Mesenteric fat pad (tissue), 1 donor: ENCODE measurements at places on chromosomes 3 and 15. TPM values are rescaled to one million over a fixed set of nuclear protein-coding genes. Genes with fewer than 3 reads are reported as not detected.

DNA sequence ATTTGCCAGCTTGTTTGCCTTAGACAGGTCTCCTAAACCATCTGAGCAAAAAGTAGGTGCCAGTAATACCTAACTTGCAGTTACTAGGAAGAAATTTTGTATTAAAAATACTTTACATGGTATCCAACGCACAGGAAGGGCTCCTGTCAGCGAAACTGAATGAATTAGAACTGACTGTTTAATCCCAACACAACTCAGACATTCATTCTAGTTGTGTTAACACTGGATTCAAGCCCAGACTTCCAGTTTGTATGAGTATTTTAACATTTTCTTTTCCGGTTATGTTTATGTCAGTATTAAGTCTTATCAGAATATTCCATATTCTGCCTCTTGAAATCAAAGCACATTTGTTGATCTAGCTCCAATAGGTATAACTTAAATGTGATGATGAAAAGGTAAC, 82.0 kb upstream of the SOX2 start:
- DNase-seq: no peak

- DNase-seq: no peak
These were observed 337.3 kb upstream of the TBC1D5 start for GRCh38 chr3:18079739-18080138.

GRCh38 chr3:38122712-38123290, 14.1 kb downstream of the ACAA1 start:
- peak; percentile 62 for DNase-seq

- DNase-seq: no peak
These were observed 239.0 kb upstream of the TRIM42 start for GRCh38 chr3:140438736-140439470.

GRCh38 chr15:48781017-48781416, 29.9 kb downstream of the CEP152 start:
- DNase-seq: no peak

- no peak for DNase-seq
These were observed 313.4 kb upstream of the DNAJC19 start for GRCh38 chr3:181302960-181303359.

GBE1 gene
- total RNA-seq: 152 TPM

PARP6 gene
- 61.3 TPM for total RNA-seq

GOLGA8G gene
- total RNA-seq: not detected

BSN gene
- 0.16 TPM for total RNA-seq

AADAC gene
- 0.93 TPM for total RNA-seq
